ENCODE measurements at places on chromosomes 1 and 21.

GRCh38 chr1:194024659-194025058 lies 838.2 kb upstream of the B3GALT2 start:
- no peak for DNase-seq

DNA sequence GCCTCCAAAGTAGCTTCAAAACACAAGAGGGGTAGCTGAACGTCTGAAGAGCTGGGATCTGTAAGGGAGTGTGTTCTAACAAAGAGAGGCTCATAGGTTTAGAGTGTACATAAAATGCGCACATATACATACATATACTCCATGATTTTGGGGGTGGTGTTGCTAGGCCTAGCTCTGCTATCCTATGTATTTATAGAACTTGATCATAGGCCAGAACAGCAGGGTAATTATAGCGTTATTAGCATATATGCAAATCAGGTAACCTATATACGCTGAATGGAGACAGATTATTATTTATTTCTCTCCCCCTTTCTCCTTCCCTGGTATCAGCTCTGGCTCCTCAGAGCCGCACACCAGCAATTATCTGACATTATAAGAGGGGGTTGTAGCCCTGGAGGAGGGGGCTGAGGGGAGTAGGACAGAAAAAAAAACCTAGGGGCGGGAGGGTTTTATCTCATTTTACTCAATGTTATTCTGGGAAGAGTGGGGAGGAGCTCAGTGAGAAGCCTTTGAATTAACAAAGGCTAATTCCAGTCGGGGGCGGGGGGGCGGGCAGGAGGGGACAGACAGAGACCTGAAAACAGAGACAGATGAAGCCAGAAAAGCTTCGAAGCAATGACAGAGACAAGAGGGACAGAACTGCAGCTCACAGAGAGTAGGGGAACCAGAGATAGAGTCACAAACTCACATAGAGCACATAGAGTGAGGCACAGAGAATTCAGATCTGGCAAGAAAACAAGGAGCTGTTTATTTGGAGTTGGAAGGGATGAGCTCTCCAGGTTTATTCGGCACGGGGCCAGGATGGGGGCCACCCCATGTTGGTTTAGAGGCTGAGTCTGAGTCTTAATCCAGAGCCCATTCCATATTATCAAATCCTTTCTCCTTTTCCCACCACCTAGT lies 63.0 kb downstream of the RHBG start:
- no peak for DNase-seq

DNA sequence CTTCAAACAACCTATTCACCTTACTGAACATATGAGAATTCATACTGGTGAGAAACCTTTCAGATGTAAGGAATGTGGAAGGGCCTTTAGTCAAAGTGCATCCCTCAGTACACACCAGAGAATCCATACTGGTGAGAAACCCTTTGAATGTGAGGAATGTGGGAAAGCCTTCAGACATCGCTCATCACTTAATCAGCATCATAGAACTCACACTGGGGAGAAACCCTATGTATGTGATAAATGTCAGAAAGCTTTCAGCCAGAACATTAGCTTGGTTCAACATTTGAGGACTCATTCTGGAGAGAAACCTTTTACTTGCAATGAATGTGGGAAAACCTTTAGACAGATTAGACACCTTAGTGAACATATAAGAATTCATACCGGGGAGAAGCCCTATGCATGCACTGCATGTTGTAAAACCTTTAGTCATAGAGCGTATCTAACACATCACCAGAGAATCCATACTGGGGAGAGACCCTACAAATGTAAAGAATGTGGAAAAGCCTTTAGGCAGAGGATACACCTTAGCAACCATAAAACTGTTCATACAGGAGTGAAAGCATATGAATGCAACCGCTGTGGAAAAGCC lies 13.2 kb upstream of the EXO5 start:
- DNase-seq = no peak

DNA sequence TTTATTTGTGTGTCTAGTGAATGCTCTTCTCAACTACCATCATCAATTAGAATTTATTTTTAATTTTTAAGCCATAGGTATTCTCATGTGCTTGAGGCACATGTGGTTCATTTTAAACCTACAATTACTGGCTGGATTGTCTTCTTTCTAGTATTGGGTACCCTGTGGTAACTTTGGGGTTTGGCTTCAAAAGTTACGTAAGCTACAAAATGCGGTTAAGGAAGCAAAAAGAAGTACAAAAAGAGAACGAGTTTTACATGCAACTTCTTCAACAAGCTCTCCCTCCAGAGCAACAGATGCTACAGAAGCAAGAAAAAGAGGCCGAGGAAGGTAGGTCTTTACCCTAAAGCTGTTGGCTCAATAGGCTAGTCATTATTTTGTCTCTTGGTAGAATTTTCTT lies 25.8 kb downstream of the MACO1 start:
- no peak for DNase-seq

GRCh38 chr1:64320922-64321614 lies 117.6 kb downstream of the UBE2U start:
- DNase-seq = no peak

DNA sequence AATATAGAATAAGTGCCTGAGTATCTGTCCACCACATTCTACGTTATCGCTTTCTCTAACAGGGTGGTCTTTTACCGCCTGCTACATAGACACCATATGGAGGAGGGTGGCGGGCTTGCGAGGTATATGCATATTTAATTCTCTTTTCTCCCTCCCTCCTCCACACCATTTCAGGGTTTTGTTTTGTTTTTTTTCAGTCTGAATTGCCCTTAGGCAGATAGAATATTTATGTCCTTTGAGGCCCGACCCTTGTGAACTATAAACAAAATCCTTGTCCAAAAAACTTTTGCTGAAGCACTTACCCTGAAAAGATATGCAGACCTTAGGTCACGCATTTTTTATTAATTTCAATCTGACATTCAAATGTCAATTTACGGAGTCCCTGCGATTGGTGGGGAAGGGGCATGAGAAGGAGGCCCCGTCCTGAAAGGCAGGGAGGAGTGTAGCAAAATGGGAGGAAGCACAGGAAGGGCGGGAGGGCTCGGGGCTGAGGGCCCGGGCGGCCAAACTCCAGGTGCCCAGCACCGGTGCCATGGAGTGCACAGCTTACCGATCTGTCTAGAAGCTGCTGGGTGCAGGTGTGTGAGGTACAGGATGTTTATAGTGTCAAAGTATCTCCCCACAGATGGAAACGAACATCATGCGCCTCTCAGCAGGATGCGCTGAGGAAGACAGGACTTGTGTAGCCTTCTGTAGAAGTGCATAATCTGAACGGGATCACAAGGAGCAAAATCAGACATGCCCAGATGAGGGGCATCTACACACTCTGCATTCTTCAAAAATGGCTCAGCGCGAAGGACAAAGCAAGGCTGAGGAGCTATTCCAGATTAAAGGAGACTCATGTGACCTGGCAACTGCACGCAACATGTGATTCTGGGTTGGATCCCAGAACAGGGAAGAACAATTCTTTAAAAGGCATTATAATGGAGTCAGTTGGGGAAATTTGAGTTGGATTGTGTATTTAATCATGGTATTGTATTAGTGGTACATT lies 68.8 kb upstream of the LYST start:
- no peak for DNase-seq

DNA sequence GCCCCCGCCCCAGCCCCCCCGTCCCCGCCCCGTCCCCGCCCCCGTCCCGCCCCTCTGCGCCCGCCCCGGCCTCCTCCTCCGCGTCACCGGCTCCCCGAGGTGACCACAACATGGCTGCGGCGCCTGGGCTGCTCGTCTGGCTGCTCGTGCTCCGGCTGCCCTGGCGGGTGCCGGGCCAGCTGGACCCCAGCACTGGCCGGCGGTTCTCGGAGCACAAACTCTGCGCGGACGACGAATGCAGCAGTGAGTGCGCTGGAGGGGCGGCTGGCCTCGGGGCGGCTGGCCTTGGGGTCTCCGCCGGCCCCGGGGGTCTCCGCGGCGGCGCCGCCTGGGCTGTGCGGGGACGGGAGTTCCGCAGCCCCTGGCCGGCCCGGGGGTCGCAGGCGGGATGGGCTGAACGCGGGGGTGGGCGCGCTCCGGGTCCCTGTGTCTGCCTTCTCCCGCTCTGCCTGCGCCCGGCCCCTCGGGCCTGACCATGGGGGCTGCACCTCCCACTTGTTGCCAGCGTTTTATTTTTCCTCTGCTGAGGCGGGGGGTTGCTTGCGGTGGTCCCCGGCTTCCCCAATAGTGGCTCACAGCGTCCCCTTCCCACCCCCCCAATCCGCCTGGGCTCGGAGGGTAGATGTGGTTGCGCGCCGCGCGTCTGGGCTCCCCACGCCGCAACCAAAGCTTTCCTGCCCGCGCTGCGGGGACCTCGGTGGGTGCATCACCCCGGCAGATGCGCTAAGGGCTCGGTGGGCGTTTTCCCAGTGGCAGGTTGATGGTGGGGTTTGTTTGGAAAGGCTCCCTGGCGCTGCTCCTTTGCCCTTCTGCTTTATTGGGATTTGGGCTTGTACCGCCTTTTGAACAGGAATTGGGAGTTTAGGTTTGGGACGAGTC lies at the start of gene MIA3:
MIA3 (plus strand) TSS at position 97 of the 879 bp plus-strand sequence; CDS start at position 111, 14 bp downstream.
- no peak for DNase-seq

DNA sequence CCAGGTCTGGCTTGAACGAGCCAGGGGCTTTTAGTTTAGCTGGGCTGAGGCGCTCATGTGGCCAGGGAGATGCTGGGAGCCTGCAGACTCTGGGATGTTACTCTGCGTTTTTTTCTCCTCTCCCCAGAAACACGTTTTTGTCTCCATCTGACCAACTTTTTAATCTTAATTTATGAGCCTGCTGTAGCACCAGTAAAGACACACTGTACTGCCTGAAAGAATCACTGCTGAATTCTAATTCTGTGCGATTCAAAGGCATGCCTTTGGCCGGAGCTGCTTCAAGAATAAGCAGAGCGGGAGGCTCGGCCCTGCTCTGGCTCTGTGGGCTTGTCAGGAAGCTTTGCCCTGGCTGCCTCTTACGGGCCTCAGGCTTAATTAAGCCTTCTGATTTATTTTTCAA lies 129.5 kb downstream of the CAMTA1 start:
- DNase-seq = no peak

- DNase-seq = no peak
Measured at GRCh38 chr21:42038826-42039425, 28.8 kb upstream of the ZBTB21 start.

GRCh38 chr1:67618285-67619018 lies 66.5 kb upstream of the GADD45A start:
- DNase-seq = no peak

DNA sequence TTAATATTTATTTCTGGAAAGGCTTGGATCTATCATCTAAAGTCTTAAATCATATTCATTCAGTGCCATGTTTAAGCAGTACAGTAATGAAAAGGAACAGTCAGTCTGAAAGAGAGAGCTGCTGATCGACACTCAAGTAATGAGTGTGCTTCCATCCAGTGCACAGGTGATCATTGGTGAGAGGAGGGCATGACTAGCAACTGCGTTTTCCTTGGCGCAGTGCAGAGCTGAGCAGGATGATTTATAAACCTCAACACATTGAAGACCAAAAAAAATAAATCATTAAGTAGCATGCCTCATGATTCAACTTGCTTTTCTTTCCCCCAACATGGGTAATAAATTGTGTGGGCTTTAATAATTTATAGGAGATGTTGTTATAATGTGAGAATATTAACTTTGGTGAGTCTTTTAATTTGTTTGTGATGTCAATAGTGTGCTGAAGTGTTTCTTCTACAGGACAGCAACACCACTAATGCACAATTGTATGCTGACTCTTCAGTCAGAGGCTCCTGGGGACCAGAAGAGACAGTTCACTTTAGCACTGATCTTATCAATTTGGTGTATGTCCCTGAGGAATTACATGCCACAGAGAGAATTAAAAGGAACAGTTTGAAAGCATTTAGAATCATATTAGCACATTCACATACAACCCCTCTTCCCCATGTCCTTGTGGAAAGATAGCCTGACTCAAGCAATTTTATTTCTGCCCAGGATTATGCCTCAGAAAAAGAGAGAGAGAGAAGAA lies 199.7 kb upstream of the ADGRL2 start:
- no peak for DNase-seq

- no peak for DNase-seq
Measured at GRCh38 chr21:17650292-17650691, 37.6 kb upstream of the BTG3 start.

DNA sequence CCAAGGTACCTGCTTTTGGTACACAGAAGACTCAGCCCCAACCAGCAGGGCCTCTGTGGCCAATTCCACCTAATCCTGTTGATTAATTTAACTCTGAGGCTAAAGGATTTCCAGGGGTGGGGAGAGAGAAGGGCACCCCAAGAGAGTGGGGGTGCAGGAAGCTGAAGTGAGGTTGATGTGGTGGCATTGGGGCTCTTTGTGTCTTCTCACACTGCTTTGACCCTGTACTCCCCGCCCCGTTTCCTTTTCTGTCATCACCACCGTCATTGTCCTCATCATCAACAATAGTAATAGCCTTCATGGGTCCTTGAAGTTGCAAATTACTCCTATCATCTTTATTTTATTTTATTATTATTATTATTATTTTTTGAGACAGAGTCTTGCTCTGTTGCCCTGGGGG lies 55.9 kb downstream of the PAX7 start:
- no peak for DNase-seq

- DNase-seq = no peak
Measured at GRCh38 chr21:28548291-28548690, 444.4 kb downstream of the LTN1 start.

DNA sequence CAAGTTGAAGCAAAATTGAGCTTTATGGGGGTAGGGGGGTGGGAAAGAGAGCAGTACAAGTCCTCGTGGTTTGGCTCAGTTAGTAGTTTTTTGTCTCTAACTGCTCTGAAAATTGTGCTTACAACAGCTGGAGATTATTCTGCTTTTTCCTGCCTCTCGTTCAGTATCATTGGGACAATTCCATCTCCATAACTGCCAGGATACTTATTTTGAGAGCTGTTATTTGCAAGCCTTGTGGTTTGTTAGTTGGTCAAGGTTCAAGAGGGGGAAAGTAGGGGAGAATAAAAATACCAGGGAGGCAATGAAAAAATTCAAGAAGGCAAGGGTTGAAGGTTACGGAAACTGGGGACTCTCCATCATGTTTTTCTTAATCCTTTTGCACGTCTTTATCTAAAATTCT lies 811.8 kb upstream of the ADGRL2 start:
- no peak for DNase-seq

DNA sequence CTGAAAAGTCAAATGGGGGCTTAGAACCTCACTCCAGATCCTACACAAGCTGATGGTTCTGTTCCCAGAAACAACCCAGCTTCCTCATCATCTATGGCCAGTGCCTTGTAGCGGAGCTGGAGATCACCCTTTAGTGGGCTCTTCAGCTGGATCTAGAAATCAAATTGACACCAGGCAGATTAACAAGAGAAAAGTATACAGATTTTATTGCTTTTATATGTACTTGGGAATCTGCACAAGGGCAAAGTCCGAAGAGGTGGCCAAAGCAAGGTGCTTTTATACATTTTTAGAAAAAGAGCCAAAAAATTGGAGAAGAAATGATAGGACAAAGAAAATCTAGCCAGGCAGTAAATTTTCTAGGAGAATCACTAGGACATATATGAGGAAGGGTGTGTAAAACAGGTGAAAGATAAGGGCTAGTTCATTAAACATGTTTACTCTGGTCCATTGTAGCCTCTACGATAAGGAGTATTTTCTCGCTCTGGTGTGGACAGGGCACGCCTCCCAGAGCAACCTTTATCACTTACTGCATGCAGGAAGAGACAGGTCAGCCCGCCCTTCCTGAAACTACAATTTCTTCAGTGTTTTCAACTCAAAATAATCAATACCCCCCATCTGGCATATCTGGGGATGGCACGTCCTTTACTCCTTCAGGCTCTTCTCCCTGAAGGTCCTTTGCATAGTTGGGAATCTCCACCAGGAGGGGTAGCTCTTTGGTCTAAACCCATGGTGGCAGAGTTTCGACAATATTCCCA lies 14.0 kb upstream of the LGALS8 start:
- no peak for DNase-seq
